Cerebellum (tissue), 4 donors: ENCODE measurements at places on chromosomes 13 and 19. TPM values are rescaled to one million over a fixed set of nuclear protein-coding genes. Genes with fewer than 3 reads are reported as not detected.

- DNase-seq = no peak
Measured at GRCh38 chr13:99559560-99559959, 58.3 kb downstream of the TM9SF2 start.

DNA sequence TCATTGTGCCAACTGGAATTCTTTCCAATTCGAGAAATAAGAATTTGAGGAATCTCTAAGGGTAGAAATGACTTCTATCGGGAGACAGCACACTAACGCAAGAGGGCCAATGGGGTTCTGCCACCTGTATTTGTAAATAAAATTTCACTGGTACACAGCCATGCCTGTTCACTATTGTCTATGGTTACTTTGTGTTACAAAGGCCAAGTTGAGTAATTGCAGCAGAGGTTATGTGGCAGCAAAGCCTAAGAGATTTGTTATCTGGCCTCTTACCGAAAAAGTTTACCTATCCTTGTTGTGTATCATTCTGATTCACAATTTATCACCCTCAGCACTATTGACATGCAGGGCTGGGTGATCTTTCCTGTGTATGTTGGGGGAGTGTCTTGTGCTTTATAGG lies 278.0 kb downstream of the KLF5 start:
- no peak for DNase-seq

DNA sequence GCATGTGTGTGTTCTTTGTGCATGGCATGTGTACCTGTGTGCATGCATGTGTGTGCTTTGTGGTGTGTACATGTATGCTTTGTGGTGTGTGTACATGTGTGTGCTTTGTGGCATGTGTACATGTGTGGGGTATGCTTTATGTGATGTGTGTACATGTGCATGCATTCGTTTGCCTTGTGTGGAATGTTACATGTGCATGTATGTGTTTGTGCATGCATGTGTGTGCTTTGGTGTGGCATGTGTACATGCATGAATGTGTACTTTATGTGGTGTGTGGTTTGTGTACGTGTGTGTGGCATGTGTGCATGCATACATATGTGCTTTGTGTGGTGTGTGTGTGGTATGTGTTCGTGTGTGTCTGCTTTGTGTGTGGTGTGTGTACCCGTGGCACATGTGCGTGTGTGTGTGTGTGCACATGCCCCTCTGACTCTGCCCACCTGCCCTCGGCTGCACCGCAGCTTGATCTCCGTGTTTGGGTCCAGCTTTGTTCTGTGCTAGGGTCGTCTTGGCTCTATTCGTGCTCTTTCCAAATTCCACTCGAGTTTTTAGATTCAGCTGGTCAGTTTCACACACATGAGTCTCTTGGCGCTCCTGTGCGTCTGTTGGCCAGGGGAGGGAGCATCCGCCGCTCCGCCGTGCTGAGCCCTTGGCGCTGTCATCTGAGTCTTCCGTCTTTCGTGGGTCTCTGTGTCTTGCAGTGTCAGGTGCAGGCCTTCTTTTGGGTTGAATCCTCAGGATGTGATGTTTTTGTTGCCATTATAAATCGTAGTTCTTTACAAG lies 46.5 kb upstream of the TFDP1 start:
- no peak for DNase-seq

- DNase-seq = no peak
Measured at GRCh38 chr19:11418549-11419506, at the start of gene RGL3. TSS of gene RGL3 (minus strand) at chr19:11419314. CDS start at chr19:11419278, 36 bp downstream.

- no peak for DNase-seq
Measured at GRCh38 chr13:77975358-77976042, 56.9 kb upstream of the EDNRB start.

DNA sequence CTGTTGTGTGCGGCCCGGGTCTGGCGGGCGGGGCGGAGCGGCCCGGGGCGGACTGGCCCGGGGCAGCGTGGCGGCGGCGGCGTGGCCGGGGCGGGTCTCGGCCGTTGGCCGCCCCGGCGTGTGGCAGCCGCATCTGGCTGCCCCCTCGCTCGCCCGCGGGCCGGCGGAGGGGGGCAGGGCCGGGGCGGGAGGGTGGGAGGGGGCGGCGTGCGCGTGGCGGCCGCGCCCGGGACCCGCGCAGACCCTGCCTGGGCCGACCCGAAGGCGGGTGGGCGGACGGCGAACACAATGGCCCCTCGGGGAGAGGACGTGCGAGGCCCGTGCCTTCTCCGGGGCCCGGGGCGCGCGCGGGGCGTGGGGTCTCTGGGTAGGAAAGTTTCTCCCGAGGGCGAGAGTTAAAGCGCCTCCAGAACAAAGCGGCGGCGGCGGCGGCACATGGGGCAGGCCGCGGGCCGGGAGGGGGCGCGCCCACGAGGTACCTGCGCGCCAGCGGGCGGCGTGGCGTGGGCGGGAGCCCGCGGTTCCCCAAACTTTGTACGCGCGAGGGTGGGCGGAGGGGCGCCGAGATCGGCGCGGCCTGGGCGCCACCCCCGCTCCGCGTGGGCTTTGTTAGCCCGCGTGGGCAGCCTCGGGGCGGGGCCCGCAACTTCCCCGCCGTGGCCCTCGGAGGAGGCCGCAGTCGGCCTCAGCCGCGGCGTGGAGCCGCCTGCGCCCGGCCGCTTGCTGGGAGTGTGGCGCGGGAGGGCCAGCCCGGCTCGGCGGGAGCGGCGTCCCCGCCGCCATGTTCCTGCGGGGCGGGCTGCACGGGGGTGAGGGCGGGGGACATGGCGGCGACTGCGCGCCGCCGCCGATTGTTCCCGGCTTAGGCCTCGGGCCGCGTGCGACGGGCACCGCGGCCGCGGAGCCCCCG lies 764 bp downstream of the MIR17HG start:
- DNase-seq = peak; percentile 21

DNA sequence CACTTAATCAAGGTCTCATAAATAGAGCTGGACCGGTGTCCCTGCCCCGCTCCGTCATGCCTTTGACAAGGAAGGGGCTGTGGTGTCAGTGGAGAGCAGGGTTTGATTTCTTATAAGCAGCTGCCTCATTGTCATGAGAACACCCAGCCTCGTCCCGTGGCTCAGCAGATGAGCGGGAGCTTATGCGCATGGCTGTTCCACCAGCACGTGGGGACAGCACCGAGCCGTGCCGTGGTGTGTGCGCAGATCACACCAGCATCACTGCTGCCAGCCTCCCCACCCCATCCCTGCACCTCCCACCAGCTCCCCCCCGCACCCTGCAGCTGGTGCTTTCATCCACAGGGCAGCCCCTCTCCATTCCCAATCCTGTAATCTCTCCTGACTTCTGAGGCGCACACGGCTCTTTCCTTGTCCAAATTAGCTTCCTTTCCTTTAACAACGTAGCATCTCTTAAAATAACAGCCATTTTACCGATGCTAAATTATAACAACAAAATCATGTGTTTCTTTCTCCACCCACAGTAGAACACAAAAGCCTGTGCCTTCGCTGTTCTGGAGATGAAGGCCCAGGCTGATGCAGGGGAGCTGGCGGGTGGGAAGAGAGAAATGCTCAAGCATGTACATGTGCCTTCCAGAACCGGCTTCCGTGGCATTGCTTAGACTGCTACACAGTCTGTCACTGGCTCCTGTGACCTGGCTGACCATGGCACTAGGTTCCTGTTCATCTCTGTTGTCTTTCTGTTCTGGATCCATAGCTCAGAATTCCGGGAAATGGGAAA lies 96.8 kb downstream of the RAB20 start:
- no peak for DNase-seq

DNA sequence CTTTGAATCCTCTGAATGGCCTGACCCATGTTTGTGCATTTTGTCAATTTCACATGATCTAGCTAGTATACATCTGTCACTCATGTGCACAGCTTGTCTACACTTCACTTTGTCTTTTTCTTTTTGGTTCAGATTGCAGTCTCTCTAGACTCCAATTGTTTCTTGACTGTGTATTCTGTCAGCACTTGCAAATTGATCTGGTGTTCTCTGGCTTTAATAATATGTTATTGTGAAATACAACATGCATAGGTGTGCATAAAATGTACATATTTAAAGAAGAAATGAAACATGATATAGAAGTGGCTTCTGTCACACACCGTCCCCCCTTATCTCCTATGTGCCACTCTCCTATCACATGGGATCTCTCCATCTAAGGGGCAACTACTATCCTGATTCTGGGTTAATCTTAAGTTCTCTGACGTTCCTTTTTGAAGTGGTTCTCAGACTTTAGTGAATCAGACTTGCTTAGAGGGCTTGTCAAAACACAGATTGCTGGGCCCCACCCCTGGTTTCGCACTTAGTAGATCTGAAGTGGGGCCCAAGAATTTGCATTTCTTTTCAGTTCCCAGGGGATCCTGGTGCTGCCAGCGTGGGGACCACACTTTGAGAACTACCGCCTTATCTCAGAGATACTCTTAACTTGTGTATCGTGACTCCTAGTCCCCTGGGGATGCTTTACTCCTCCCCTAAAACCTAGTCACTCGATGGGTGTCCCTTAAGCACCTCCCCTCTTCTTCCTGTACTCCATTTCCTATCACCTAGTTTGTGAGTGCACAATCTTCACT lies 5.8 kb downstream of the KRTDAP start:
- no peak for DNase-seq

The HIPK4 gene
- total RNA-seq = 0.18 TPM

The CCNA1 gene
- total RNA-seq = 6.6 TPM

The CEACAM8 gene
- total RNA-seq = not detected

The LINGO3 gene
- 9.6 TPM for total RNA-seq

The ZNF320 gene
- total RNA-seq = 34.3 TPM

The ZNF699 gene
- 13.8 TPM for total RNA-seq
